ENCODE measurements at places on chromosomes 6 and 20.

- no peak for DNase-seq
Measured at GRCh38 chr6:123333000-123333756, 303.6 kb downstream of the TRDN start.

DNA sequence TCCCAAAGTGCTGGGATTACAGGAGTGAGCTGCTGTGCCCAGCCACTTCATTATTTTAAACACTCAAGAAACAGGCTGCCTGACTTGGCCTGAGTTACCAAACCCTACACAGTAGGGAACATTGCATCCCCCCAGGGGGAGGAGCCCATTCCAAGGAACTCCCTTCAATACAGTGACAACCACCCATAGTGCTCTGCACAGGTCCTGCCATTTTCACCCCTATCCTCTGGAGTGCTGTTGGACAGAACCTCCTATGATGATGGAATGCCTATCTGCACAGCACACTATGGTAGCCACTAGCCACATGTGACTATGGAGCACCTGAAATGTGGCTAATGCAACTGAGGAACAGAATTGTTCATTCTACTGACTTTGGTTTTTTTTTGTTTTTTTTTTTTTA lies 11.7 kb downstream of the ACOT8 start:
- no peak for DNase-seq

DNA sequence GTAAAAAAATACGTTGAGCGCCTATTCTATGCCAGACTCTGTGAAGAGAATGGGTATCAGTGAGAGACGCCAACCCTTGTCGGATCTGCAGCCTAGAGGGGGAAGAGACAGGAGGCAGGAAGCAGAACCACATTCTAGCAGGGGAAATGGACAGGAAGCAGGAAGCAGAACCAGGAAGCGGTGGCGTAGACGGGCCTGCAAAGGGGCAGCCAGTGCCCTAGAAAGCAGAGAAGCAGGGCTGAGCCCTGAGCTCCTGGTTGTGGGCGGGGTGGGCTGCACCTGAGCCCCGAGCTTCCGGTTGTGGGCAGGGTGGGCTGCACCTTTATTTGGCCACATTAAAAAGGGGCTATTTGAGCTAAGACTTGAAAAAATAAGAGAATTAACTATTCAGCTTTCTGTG lies 71.9 kb downstream of the FAM120B start:
- DNase-seq: no peak

DNA sequence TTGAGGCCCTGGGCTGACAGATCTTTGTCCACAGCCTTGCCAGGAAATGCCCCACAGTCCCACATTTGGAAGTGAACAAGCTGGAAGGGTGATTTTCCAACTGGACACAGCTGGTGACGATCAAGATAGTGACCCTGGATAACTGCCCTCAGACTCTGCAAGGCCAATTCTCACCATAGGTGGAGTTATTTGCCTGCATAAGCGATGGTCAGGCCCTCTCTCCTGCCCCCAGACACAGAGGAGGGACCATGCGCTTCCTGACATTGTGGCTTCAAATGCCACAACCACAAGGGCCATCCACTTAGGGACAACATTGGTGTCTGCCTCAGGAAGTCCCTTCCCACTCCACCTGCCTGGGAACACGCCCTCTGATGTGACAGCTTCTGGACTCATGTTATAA lies 96.0 kb downstream of the JPH2 start:
- no peak for DNase-seq

DNA sequence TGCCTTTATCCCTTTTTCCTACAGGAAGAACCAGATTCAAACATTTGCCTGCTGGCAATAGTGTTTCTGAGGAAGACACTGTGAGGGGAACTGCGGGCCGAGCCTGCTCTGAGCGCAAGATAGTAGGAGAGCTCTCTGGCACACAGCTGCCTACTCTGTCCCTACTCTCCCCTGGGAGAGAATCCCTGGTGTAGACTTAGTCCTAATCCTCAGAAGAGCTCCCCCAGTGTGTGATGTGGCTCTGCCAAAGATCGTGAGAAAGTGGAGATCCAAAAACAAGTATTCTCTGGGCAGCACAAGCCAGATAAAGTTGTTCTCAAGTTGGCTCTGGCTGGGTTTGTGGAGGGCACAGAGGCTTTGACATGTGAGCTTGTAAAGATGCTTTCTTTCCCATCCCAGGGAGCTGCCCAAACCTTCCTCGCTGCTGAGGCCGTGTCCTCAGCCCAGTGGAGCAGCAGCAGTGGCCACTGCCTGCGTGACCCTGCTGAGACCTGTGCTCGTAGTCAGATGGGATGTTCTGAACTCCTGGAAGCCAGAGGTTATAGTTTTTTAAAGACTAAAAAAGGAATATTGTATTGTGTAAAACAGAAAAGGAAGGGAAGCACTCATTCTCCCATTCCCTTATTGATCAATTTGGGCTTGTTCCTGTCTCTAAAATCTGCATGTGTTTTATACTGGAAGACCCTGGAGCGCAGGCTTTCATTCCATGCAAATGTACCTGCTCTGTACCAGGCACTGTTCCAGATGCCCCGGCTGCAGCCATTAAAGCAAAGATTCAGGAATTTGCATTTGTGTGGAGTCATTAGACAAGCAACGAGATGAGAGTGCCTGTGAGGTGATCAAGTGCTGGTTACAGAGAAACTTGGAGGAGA lies 30.7 kb downstream of the PNLDC1 start:
- no peak for DNase-seq

DNA sequence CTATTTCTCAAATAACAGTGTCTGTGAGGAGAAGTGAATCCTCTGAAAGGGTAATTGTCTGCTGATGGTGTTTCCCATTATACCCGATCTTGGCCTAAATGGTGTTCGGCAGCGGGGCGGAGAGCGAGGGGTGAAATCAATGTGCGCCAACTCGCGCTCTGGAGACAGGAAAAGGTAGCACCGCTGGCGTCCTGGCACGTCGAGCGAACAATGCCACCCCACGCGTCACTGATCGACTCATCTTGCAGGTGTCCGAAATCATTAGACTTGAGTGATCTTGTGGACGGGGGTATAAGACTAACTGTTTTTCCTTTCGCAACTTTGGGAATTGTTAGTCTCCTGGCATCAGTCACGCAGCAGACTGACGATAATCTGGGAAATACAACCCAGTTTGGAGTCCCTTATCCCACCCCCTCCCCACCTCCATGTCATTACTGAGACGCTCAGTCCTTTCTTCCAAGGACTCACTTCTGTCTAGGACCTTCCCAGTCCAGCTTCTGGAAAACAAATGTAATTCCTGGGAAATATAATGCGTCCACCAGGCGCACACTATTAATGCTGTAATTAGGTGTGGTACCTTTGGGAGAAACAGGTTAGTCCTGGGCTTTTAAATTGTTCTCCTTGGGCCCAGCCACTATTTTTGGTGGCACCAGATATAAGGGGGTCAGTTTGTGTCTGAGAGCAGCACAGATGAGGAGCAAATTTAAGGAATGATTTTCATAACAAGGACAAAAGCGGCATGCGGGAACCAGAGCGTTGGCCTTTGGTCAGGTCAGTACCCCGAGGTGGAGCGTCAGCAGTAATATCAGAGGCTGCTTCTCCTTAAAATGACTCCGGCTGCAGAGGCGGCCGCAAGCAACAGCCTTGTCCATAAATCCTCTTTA lies 2.3 kb downstream of the LINC00237 start:
- DNase-seq: no peak

GRCh38 chr6:6629402-6629801 lies 40.9 kb downstream of the LY86 start:
- DNase-seq: no peak

- no peak for DNase-seq
Measured at GRCh38 chr20:62839816-62840215, 21.8 kb downstream of the TCFL5 start.

GRCh38 chr6:155854787-155855186 lies 399.1 kb upstream of the NOX3 start:
- no peak for DNase-seq

DNA sequence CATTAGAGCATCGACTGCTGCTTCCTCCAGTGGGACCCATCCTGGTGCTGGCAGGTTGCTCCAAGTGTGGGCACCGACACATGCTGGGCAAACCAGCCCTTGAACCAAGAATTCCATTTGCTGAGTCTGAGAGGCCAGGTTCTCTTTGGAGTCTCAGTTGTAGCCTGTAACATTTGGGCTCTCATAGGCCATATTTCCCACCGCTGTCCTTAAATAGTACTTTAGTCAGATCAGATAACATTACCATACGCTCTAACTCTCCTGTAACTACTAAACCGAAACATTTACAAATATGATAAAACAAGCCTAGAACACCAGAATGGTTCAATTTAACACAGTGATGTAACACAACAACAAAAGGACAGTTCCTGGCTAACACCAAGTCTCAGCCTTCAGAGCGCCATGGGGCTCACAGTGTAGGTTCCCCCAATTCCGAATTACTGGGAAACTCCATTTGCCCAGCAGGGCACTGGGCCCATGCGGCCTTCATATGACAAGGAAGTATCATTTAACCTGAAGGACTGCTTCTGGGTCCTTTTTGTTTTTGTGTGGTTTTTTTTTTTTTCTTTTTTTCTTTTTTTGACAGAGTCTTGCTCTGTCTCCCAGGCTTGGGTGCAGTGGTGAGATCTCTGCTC lies 28.4 kb upstream of the CD93 start:
- no peak for DNase-seq

GRCh38 chr20:21569586-21569985 lies 55.7 kb upstream of the NKX2-2 start:
- no peak for DNase-seq

GRCh38 chr6:79557673-79558467 lies 20.6 kb upstream of the LCA5 start:
- DNase-seq: no peak

- no peak for DNase-seq
Measured at GRCh38 chr6:7003041-7003440, 104.7 kb upstream of the RREB1 start.

GRCh38 chr6:129923530-129924250 lies 62.6 kb upstream of the TMEM244 start:
- DNase-seq: no peak

DNA sequence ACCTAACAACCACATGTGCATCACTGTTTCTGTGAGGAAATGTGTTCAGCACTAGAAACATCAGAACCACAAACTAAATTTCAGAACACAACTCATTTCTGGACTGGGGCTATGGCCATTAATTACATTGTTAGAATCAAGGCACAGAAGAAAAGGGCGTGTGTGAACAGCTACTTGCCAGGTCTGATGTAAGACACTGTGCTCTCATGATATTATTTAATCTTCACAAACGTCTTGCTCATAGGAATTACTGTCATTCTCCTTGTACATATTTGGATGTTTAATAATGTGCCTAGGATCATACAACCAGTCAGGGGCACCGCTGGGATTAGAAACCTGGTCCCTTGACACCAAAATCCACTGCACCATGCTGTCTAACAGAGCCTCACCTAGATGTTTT lies 14.8 kb downstream of the ADGRF1 start:
- DNase-seq: no peak

- DNase-seq: no peak
Measured at GRCh38 chr6:16849280-16849987, 88.2 kb upstream of the ATXN1 start.

- DNase-seq: no peak
Measured at GRCh38 chr6:100892116-100892515, 11.0 kb upstream of the ASCC3 start.

DNA sequence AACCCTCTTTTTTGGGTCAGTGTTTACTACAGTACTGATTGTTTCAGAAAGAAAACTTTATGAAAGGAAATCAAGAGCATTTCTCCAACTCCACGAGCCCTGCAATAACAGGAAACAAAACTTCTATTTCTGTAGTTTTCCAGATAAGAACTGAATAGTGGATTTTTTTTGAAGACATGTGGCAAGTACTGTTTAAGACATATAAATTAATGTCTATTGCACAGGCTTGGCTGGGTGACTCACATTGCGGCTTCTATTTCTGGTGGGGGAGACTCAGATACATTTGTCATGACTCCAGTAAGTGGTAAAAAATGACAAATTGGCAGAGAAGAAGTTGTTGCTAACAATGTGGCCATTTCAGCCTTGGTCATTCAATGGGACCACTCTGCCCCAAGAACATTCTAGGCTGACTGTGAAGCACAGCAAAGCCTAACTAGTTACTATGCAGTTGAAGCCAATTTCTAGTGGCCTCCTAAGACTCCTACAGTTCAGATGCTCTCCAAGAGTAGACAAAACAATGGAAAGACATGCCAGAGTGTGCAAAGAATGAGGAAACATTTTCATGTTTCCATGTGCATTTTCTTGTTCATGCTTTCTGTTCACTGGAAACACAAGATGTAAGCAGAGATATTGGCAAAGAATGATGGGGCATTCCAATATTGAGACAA lies 200.9 kb downstream of the EDN1 start:
- no peak for DNase-seq

- no peak for DNase-seq
Measured at GRCh38 chr6:149368065-149368464, 32.0 kb upstream of the SUMO4 start.

GRCh38 chr6:38175786-38176185 lies 356.3 kb downstream of the ZFAND3 start:
- DNase-seq: no peak

DNA sequence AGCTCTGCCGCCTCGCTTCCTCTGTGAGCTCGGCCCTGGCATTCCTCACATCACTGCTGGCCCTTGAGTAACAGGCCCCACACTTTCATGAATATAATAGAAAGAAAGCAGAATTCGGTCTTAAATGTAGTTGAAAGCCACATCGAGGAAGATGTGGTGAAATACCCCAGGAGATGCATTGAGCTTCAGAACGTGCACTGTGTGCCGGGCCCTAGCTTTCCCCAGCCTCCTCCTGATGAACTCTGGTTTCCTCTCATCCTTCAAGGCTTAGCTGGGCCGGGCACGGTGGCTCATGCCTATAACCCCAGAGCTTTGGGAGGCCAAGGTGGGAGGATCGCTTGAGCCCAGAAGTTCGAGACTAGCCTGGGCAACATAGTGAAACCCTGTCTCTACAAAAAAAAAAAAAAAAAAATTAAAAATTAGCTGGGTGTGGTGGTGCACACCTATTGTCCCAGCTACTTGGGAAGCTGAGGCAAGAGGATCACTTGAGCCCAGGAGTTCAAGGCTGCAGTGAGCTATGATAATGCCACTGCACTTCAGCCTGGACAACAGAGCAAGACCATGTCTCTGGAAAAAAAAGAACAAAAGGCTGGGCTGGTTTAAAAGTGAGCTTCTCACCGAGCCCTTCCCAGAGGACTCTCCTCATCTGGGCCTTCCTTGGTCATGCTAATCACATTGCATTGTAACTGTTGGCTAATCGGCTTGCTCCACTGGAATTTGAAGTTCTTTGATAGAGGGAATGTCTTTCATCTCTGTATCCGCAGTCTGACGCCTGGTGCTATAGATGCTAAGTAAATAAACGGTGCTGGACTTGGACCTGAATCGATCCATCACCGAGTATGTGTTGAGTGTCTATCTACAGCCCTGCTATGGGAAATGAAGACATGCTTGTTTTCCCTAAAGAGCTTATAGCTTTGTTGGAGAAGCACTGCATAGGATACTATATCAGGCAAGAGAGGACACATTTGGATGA lies 43.8 kb upstream of the FOXQ1 start:
- DNase-seq: no peak

GRCh38 chr6:29465279-29465678 lies 8.3 kb downstream of the OR2H1 start:
- DNase-seq: no peak

GRCh38 chr6:101458336-101458735 lies 64.8 kb downstream of the GRIK2 start:
- no peak for DNase-seq

GRCh38 chr6:151704383-151704782 lies 103.1 kb upstream of the ESR1 start:
- no peak for DNase-seq

Measured in hypothalamus (tissue), 51 donors.